Right atrium auricular region (tissue), 2 donors: ENCODE measurements at places on chromosomes 7 and 10.

GRCh38 chr10:127162841-127163240 is 33.5 kb downstream of the INSYN2A start:
- no peak overlapping the region for H3K4me3 ChIP-seq
- H3K4me1 ChIP-seq = no peaks in the 10 kb centered on the region
- DNase-seq = no peak

DNA sequence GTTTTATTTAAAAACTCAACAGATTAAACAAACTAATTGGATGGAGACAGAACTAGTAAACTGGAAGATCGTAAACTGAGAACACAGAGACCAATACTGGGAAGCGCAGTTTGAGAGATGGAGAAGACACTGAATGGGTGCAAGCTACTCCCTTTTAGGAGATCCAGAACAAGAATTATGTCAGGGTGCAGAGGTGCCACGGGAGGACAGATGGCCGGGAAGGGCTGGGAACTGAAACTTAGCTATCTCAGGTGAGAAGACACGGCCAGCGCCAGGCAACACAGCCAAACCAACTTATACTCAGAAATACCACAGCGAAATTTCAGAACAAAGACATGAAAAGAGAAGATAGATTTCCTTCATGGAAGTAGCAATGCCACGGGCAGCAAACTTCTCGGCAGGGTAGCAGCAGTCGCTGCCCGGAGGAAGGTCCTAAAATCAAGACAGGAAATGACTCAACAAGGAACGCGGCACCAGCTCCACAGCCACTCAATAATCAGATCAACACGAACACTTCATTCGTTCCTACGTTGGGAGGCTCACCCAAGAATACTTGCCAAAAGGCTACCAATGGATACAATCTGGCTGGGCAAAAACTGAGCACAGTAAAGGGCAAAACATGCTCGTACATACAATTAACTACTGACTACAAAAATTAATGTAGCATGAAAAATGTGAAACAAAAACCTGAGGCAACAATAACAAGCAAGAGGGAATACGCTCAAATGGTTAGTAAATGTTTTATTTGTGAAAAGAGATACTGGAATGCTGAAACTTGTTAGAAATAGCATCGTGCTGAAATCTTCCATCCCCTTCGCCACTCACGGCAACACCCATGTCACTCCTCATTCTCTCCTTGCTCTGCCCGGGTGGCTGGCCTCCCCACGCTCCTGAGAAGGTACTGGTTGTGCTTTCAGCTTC is 2.2 kb upstream of the LRRC27 start:
- H3K27ac ChIP-seq = peak overlapping the region; percentile 28
- H3K27me3 ChIP-seq = no peaks in the 10 kb centered on the region
- no peaks in the 10 kb centered on the region for H3K4me1 ChIP-seq
- H3K36me3 ChIP-seq = no peaks in the 10 kb centered on the region
- peak overlapping the region; percentile 17 for H3K4me3 ChIP-seq

DNA sequence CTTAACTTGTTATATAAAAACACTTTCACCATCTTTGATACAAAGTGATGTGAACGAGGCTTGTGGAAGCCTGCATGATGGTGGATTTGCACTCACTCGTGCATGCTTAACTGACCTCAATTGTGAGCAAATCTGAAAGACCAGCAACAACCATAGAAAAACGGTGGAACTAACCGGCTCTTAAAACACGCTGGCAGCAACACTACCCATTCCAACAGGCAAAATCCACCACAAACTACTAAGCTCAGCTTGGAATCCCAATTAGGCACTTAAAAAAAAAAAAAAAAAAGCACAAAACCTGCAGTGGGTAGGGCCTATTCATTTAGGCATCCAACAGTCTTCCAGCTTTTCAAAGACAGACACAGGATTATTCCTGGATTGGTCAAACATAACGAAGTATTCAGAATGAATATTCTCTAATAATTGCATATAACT is 1.8 kb downstream of the GDI2 start:
- H3K27ac ChIP-seq = no peak overlapping the region
- H3K4me3 ChIP-seq = peak overlapping the region; percentile 95
- H3K4me1 ChIP-seq = peaks cover 64% of the 10 kb centered on the region
- DNase-seq = no peak

DNA sequence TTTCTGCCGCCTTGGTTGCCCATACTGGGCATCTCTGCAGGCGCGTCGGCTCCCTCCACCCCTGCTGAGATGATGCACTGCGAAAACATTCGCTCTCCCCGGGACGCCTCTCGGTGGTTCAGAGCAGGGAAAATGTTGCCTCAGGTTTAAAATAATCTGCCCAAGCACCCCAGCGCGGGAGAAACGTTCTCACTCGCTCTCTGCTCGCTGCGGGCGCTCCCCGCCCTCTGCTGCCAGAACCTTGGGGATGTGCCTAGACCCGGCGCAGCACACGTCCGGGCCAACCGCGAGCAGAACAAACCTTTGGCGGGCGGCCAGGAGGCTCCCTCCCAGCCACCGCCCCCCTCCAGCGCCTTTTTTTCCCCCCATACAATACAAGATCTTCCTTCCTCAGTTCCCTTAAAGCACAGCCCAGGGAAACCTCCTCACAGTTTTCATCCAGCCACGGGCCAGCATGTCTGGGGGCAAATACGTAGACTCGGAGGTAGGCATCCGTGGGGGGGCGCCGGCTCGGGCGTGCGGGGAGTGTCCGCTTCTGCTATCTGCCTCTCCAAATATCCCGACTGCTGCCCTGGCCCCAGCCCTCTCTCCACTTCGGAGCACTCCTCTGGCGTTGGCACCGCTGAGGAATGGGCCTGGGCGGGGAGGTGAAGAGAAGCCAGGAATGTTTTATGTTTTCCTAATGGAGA is at the start of gene CAV1:
Gene CAV1, plus strand, starts transcription at position 428 of the 689 bp plus-strand sequence. Its CDS starts 27 bp downstream, at position 455.
- no peaks in the 10 kb centered on the region for H3K4me1 ChIP-seq
- peak within 1 kb of the TSS; percentile 88 for H3K4me3 ChIP-seq
- H3K36me3 ChIP-seq = peaks cover 35% of the 10 kb centered on the region
- peak within 1 kb of the TSS; percentile 99 for H3K27ac ChIP-seq

DNA sequence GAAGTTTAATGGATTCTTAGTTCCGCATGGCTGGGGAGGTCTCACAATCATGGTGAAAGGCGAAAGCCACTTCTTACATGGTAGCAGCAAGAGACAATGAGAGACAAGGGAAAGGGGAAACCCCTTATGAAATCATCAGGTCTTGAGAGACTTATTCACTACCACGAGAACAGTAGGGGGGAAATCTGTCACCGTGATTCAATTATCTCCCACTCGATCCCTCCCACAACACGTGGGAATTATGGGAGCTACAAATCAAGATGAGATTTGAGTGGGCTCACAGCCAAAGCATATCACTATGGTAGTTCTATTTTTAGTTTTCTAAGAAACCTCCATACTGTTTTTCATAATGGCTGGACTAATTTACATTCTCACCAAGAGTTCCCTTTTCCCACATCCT is 36.7 kb downstream of the SPAM1 start:
- no peak for DNase-seq
- H3K4me3 ChIP-seq = no peak overlapping the region
- no peaks in the 10 kb centered on the region for H3K36me3 ChIP-seq
- no peak overlapping the region for H3K27ac ChIP-seq
- no peaks in the 10 kb centered on the region for H3K4me1 ChIP-seq

DNA sequence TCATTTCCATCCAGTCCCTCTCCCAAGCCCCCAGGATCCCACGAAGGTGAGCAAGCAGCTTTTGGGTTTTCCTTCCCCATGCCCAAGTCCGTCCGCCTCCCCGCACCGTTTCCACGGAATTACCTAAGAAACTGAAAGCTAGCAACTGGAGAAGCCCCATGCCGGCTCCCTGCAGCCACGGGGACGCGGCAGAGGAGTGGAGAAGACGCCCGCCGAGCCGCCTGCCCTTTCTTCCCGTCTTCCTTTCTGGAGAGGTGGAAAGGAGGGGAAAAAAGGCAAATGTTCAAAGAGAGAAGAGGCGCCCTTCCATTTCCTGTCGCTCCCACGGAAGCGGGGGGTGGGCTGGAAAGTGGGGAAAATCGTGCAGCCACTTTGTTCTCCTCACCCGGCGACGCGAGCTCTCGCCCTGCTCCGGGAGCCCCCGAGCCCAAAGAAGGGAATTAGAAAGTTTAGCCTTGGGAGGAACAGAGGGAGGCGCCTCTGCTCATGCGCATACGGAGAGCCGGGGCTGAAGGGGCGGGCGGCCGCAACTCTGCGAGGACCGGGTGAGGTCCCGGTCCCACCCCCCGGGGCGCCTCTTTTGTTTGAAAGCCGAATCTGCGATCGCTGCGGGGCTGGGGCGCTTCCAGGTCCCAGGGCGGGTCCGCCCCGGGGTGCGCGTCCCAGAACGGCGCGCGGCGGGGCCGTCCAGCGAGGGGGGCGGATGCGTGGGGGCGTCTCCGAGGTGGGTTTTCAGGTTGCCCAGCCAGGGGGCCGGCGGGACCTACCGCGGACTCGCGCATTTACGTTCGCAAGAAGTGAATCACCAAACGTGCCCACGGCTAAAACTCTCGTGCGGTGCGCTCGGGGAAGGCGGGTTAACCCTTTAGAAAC is at the start of gene LAMB1:
Gene LAMB1, minus strand, starts transcription at position 436 of the 873 bp plus-strand sequence. Its CDS starts 276 bp downstream, at position 160.
- DNase-seq = peak; percentile 78
- peak within 1 kb of the TSS; percentile 67 for H3K4me3 ChIP-seq
- H3K27ac ChIP-seq = peak within 1 kb of the TSS; percentile 79
- no peaks in the 10 kb centered on the region for H3K27me3 ChIP-seq
